ENCODE measurements at places on chromosomes 3 and 15. TPM values are rescaled to one million over a fixed set of nuclear protein-coding genes. Genes with fewer than 3 reads are reported as not detected.

ZNF619 gene
- 4.8 TPM for total RNA-seq

CAMK2N2 gene
- total RNA-seq: not detected

RPP25 gene
- 2.4 TPM for total RNA-seq

ZNF774 gene
- total RNA-seq: 2.5 TPM

- no peak overlapping the region for H3K27ac ChIP-seq
- DNase-seq: no peak
- H3K4me3 ChIP-seq: no peak overlapping the region
These were observed 90.6 kb downstream of the SOX14 start for GRCh38 chr3:137854533-137855261.

All from right lobe of liver (tissue), 6 donors.